ENCODE measurements at places on chromosomes 4 and X.
A peak's percentile ranks its signal among the peaks of the same experiment; 100 is the strongest.

- DNase-seq: no peak
These were observed 100.7 kb downstream of the NSUN7 start for GRCh38 chr4:40850496-40850895.

GRCh38 chr4:53377319-53378170, at the start of gene FIP1L1:
FIP1L1 (plus strand) TSS chr4:53377641; CDS start chr4:53377839, 198 bp downstream.
- peak; percentile 94 for DNase-seq

GRCh38 chr4:162804351-162804924, 362.3 kb downstream of the NAF1 start:
- no peak for DNase-seq

DNA sequence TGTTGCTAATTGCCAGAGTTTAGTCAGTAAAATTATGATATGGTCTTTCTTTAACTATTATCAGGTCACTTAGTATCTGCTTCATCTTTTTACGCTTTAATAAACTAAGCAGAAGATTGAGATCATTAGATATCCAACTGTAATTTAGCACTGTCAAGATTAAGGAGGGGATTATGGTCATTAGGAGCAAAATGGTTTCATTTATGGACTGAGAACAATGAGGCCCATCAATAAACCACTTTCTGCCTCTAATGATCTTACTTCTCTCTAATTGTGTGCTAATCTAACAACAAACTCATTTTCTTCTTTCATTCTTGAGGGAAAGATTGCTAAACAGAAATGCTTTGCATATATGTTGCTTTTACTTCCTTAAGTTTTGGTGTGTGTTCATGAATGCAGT, 340.4 kb downstream of the RPA4 start:
- DNase-seq: no peak

DNA sequence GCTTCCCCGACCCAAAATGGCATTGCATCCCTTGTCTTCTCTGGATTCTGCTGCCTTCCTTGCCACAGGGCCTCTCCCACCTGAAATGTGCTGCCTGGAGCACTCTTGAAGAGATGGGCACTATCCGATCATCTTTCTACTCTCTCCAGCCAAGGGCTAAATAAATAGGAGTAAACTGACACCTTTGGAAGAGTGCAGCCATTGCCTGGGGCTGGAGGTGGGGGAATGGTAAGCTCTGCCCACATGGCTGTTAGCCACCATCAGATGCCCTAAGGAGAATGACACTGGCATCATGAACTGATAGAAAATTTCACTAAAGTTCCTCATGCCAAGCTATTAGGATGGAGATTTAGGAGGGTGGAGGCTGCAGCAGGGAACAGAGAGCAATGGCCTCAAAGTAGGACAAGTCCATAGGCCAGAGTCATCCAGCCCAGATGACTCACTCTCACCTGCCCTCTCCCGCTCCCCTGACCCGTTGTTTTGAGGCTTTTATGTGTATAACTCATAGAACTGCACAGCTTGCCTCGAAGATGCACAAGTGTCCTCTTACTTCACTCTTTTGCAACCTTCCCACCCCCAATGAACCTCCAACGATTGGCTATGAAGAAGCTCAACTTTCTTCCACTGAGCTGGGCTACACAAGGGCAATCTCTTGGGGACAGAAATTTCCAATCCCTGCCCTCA, 822 bp upstream of the PFKFB1 start:
- DNase-seq: no peak

DNA sequence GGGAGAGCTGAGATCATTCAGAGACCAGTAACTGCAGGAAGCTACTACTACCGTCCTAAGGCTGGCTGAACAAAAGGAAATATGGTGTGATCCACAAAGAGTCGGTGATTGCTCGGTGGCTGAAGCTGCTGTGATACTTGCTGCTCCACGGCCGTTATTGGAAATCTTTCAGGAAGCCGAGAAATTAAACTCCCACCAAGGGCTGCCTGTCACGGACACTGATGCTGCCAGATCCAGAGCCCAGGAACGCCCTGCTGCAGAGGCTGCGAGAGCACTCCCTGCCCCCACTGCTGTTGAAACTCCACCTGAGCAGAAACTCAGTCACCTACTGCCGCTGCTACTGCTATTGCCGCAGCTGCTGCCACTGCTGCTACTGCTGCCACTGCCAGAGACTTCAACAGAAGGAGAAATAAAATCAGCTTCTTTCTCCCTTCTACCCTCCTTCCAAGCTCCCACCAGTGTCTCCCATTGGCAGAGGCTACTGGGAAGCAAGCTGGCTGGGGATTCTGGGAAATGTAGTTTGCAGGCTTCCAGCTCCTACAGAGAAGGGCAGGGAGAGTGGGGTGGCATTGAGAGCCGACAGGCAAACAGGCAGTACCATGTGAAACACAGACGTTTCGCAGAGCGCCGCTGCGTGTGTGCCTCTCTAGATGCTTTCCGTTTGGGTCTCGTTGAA, 126.0 kb upstream of the ENPP6 start:
- no peak for DNase-seq

Data from stimulated activated CD8-positive, alpha-beta memory T cell treated with anti-CD3 and anti-CD28 coated beads, Interleukin-7, amount 100 ng/mL, for 1 hour (primary cell).